Left colon (tissue), 2 donors: ENCODE measurements at places on chromosomes 11 and 22.

DNA sequence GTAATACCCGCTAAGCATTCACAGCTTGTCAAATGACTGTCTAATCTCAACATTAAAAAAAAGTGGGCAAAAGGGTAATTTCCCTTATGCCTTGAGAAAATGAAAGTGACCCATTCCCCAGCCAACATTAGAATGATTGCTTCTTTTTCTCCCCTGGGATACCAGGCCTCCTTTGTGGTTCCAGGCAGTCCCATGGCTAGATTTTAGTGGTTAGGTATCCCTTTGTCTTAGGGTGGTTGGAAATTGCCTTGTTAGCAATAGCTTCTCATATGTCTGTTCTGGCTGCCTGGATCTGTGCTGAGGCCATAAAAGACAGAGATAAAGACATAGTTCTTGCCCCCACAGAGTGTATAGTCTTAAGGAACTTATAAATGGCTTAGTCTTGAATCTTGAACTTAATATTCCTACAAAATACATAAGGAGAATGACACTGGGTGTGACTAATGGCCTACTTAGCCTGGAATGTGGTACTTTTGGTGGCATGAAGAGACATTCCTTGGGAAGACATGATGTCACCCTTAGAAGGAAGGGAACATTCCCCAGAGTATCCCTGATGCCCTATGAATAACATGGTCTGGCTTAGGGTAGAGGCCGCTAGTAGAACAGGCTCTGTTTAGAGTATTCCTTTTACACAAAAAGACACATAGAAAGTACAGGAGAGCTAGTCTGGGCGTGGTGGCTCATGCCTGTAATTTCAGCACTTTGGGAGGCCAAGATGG, 90.3 kb downstream of the ZBTB16 start:
- DNase-seq = no peak

DNA sequence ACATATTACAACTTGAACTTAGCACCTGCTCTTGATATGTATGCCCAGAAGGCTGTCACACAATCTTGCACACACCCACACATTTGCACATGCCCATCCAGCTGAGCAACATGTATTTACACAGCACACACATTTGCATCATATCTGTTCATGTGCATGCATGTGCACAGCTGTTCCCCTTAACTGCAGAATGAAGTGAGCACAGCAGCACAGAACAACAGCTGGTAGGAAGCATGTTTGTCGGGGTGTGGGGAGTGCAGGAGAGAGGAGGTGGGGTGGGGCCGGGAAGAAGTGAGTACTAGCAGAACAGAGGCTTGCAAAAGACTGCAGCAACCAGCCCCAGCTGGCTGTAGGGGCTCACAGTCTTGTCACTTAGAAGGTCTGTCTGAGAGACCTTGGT, 296.5 kb downstream of the KIRREL3 start:
- DNase-seq = no peak

DNA sequence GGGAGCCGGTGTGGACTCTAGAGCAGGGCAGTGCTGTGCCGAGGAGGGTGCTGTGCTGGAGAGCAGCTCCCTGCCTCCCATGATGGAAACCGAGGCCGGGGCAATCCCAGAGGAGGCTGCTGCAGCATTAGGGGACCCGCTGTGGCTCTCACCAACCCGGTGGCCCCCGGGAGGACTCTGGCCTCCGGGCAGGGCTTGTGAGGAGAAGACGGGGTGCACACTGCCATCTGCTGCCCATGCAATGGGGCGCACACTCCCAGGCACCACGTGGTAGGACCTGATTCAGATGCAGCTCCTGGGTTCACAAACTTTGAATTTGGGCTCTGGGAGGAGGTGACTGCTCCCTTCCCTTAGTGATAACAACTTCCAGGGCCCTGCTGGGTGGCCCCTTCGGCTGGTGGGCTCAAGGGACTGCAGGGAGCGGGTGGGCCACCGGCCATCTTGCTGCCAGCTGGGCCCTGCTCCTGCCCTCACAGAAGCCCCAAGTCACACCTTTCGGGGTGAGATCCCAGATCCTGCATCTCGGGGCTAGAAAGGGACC, 93.8 kb upstream of the FGF3 start:
- DNase-seq = peak; percentile 21

- no peak for DNase-seq
Measured at GRCh38 chr11:130023204-130023603, 20.6 kb upstream of the PRDM10 start.

DNA sequence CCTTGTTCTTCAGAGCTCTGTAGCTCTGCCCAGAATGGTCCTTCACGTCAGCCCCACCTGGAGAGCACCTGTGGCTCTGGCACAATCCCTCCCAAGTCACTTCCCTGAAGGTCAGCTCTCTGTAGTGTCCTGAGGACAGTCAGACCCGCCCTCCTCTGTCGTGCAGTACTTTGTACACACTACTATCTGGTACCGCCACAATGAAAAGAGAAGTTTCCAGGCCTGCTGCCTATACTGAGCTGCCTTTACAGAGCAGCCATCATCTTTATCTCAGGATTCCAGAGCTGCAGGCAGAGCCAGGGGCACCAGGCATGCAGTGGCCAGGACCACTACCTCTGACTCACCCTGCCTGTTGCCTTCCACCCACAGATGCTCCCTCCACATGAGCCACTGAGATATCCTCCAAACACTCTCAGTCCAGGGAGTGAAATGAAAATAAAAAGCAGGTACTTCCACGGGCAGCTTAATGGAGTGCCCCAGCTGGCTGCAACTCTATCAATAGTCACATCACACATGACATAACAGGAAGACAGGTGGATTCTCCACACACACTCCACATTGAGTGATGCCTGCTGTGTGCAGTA, 7.3 kb downstream of the PACSIN2 start:
- peak; percentile 91 for DNase-seq

DNA sequence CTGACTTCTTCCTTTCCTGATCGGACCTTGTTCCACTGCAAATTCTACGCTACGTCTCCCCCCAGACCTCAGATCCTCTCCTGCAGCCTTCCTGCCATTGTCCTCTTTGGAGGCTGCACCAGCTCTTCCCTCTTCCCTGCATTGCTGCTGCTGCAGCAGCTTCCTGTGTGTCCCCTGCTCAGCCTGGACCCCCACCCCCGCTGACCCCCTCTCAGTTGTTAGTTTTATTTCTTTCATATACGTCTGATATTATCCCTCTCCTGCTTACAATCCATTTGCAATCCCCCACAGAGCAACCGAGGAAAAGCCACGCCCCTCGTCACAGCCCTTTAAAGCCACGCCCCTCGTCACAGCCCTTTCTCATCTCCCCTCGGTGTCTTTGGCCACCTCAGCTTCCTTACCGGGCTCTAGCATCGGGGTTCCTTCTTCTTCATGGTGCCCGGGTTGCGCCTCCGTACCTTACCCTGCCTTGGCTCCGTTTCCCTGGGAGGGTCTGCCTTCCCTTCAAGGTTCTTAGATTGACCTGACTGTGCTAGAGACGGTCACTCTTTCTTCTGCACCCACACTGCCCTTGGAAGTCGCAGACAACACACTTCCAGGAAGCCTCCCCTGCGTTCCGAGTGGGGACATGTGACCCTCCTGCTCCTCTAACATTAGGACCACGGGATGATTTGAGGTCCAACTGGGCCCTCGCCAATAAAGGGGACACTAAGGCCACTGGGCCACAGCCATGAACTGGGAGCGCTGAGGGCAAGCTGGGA, 4.8 kb downstream of the MRGPRG start:
- DNase-seq = no peak

DNA sequence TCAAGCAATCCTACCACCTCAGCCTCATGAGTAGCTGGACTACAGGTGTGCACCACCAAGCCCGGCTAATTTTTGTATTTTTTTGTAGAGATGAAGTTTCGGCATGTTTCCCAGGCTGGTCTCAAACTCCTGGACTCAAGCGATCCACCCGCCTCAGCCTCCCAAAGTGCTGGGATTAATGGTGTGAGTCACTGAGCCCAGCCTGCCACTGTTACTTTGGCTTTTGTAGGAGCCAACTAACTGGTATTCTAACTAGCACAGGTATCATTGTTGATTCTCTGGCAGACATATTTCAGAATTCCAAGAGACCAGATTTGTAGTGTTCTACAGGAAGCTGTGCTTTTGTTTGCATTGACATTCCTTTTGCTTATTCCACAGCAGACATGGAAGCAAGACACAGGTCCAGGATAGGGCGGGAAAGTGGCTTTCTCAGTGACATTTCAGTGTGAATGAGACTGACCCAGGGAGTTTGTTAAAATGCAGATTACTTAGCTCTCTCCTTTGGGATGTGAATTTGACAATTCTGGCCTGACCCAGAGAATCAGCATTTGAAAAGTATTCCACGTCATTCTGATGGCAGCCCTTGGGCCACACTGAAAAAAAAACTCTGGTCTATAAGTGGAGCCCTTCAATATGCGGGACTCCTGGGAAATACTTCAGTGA, 52.2 kb upstream of the PAX6 start:
- no peak for DNase-seq

GRCh38 chr11:101574886-101575285, 8.9 kb downstream of the TRPC6 start:
- DNase-seq = no peak
